Stimulated activated CD4-positive, alpha-beta T cell treated with anti-CD3 and anti-CD28 coated beads, Interleukin-1b, Interleukin-23, amount 100 ng/mL, for 1 hour (primary cell): ENCODE measurements at places on chromosomes 16 and 17.

GRCh38 chr16:57993897-57994296 lies 6.6 kb downstream of the ZNF319 start:
- no peak for DNase-seq

DNA sequence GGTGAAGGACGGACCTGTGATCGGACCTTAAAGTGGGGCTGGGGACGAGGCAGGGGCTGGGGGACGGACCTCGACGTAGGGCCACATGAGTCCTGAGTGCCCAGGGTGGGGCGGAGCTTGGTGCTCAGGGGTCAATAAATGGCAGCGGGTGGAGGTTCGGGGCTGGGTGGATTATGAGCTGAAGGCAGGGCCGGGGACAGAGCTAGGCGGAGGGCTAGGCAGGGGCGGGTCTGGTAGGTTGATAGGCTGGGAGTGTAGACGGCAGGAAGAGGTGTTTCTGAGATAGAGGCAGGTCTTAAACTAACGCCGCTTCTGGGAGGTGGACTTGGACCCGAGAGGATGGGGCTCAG lies 733 bp downstream of the CHRNB1 start:
- no peak for DNase-seq

DNA sequence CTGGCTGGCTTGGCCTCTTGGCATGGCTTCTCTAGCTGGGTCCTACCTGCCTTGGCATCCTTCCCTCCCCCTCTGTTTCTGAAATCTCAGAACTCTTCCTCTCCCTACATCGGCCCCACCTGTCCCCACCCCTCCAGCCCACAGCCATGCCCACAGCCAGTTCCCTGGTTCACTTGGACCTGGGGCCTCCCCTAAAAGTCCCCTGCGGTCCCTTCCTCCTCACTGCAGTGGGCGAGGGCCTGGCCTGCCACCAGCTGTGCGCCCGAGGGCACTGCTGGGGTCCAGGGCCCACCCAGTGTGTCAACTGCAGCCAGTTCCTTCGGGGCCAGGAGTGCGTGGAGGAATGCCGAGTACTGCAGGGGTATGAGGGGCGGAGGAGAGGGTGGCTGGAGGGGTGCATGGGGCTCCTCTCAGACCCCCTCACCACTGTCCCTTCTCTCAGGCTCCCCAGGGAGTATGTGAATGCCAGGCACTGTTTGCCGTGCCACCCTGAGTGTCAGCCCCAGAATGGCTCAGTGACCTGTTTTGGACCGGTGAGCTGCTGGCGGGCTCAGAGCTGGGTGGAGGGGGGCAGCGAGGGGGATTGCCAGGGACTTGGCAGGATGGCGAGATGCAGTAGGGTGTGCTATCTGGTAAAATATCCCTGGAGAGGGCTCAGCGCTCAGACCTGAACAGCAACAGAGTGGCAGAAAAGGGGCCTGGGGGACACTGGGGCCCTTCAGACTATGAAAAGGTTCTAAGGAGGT lies 14.1 kb downstream of the MIEN1 start:
- DNase-seq, result no peak

DNA sequence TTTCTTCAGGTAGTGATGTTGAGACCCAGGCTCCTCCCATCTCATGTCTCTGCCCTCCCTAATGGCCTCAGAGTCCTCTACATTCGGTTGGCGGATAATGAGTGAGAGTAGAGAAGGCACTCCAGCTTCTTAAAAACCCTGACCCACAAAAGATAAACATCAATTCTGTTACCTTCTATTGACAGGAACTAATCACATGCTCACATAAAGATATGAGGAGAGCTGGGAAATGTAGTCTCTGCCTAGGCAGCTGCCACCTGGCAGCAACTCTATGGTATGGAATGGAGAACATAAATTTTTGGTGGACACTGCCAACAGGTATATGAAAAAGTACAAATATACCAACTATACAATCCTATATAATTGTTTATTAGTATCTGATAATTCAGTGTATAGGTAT lies 110.7 kb upstream of the HLF start:
- DNase-seq, result no peak

DNA sequence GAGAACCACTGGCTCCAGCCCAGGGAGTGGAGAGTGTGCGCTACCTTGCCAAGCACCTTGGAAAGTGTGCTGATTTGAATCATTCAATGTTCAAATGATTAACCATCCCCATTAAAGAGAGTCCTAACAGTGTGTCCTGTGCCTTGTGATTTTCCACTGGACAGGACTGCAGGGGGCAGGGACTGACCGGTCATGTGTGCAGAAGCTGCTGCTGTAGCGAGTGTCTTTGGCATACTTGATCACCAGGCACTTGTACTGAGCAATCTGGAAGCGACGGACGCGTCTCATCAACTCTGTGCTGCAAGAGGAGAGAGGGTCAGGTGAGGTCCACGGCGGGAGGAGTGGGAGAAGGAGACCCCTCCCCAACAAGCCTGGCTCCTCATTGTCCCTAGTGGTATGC lies 2.0 kb downstream of the TK1 start:
- DNase-seq, result no peak

- no peak for DNase-seq
Measured at GRCh38 chr16:61179561-61179960, 856.7 kb downstream of the CDH8 start.

DNA sequence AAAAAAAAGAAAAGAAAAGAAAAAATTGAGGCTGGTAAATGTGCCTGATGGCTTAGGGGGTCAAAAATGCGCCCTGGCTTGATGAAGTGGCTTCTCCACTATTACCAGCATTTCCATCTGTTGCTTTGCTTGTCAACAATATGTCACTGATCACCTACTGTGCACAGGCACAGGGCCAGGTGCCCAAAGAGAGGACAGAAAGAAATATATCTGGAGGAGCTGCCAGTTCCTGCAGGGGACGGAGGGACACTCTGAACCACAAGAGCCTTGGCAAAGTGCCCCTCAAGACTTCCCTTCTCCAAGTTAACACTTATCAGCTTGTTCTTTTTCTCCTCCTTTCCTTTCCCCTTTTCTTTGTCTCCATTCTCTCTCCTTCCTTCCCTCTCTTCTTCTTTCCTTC lies 34.7 kb downstream of the GINS3 start:
- DNase-seq, result no peak

DNA sequence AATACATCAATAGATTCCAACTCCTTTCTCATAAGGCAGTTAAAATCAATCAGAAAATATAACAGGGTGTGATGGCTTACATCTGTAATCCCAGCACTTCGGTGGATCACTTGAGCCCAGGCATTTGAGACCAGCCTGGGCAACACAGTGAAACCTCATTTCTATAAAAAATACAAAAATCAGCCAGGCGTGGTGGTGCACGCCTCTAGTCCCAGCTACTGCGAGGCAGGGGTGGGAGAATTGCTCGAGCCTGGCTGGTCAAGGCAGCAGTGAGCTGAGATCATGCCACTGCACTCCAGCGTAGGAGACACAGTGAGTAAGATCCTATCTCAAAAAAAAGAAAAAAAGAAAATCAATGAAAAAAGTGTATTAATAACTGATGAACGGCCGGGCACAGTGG lies 258.6 kb downstream of the NTN1 start:
- DNase-seq, result no peak
